ENCODE measurements at places on chromosomes 7 and 10.

DNA sequence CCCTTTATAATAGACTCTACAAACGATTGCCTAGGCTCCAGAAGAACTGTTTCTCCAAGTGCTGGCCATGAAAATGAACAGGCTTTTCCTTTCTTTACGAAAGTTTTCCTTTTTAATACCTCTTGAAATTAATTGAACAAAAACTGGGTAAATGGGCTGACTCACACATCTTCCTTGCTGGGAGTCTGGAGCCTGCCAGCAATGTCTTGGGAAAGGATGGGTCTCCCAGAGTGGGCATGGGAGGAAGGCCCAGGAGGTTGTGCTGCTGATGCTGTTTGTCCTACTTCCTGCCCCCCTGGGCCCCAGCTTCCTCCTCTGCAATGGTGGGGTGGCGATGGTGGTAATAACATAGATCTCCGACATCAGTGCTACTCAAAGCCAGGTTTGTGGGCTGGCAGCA is 174.1 kb downstream of the RPS24 start:
- no peak for DNase-seq

DNA sequence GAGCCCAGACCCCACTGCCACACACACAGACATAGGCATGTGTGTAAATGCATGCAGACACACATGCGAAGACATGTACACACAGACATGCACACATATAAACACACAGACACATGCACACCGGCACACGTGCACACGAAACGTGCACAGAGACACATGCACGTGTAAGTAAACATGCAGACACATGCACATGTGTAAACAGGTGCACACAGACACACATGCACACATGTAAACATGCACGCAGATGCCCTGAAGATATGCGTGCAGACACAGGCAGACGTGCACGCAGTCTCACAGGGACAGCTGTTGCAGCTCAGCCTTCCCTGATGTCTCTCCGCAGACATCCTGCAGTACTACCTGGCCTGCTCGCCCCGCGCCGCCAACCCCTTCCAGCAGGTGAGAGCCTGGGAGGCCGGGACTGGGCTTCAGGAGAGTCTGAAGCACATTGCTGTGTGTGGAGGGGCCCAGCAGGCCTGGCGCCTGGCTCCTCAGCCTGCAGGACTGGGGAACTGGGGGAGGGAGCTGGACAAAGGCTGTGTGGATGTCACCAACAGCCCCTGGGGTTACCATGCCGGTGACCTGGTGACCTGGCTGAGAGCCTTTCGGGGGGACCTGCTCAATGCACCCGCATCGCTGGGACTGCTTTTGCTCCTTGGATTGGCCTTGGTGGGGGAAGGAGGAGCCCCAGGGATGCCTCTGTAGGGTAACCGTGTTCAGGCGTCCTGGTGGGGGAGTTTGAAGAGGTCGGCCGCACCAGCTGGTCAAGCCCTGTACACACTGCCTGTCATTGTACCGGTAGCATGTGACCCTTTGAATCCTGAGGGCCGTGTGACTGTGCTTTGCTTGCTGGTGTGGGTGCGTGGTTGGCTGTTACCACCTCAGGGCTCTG is 20.3 kb downstream of the TTYH3 start:
- no peak for DNase-seq

DNA sequence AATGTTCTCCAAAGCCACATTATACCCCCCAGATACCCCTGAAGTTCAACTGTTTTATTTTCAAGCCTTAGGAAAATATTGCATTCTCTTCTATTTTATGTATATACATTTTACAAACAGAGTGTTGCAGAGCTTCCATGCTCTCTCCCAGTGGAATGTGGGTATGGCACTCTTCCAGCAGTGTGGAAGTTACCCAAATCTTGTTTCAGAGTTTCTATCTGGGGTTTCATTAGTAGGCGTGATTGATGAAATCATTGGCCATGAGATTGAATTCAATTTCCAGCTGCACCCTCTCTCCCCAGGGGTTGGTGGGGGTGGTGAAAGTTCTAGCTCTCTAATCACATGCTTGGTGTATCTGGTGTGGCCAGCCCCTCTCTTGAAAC is 350.4 kb downstream of the RPS24 start:
- peak; percentile 24 for DNase-seq

DNA sequence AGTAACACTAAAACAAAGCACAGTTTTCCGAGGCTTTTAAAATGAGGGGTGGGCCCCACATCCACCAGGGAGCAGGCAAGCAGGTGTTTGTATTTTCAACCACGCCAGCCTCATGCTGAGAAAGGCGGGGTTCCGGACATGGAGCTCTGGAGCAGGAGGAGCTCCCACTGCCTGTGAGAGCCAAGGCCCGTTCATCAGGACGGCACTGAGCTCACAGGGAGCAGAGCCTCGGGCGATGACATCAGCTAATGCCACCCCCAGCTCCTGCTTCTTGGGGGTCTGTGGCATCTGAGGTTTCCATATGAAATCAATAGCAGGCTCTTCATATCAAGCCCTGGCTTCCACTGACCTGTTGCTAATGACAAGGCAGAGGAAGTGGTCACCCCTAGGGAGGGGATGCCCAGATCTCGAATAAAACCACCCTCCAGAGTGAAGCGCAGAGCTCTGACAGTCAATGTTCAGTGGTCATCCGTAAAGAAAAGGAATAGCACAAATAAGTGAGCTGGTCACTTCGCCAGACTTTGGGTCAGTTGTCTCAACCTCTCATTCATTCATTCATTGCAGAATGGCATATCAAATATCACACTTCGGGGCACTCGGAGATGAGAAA is 89.1 kb downstream of the TNS3 start:
- DNase-seq: no peak

DNA sequence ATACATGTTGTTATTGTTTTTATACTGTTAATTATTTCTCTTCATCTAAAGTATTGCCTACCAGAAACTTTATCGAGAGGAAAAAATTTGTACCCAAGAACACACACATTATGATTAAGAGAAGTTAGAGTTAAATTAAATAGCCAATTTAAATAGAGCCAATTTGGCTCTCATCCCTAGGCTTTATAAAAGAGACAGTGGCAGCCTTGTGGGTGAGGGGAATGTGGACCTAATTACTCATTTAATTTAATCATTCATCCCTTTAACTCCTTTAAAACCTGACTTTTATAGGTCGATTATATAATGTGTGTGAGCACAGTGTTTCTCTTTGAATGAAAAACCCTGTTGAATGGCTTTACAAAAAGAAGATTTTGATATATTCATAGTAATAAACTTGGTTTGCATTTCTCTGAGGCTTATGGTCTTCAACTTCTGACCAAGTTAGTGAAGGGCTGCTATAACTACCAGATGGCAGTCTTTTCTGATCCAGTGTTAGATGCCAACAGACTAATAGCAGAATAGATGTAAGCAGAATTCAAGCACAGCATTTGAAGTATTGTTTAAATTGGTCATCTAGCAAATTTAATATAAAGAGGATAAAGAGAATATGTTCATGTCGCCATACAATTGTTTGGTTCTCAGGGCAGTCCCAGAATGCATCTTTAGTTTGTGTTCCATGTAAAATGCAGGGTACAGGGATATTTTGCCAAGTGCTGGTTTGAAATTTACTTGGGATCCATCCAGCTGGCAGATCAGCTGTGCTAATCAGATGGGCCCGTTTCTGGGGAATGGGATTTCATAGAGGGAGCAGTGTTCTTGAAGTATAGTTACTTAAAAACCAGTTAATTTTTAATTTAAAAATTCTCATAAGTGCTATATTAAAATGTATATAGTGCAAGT is 25.3 kb downstream of the ADD3 start:
- no peak for DNase-seq

- peak; percentile 33 for DNase-seq
Observed at GRCh38 chr7:135510592-135511183, 786 bp upstream of the CNOT4 start.

- DNase-seq: peak; percentile 81
Observed at GRCh38 chr7:43585562-43585961, 2.7 kb downstream of the STK17A start.

GRCh38 chr10:68202960-68203353 is 29.0 kb downstream of the ATOH7 start:
- peak; percentile 78 for DNase-seq

- DNase-seq: peak; percentile 61
Observed at GRCh38 chr10:22615819-22616499, 98.4 kb downstream of the PIP4K2A start.

DNA sequence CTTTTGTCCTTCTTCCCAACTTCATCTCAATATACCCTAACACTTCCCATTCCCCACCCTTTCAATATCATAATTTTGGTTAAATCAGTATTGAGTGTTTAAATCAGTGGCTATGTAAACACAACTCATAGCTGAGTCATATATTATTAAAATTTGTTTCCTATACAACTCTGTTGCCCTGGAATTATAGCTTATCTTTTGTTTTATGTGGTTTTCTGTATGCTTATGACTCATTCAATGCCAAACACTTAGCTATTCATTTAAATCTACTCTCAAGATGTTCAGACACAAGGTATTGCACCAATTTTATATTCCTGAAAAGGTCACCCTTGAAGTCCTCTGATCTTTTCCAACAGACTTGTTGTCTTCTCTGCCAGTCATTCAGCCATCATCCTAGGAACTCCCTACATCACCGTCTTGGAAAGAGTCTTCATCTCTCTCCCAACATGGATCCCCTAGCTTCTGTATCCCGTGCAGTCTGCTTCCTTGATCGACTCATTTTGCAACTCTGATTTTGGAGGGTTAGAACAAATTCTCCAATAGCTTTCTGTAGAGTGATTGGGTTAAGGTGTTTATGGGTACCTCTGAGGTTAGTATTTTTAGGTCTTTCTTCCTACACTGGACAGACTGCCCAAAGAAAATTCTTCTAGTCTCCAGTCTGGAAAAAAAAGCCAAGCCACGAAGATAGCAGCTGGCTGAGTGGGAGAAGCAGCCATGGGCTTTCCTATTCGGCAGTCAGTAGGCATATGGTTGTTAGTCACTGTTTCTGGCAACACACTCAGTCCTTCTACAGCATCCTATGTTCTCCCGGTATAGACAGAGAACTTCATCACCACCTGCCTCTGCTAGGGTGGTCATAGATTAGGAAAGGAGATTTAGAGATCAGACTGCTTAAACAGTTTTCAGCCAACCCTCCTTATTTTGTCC is 102.1 kb downstream of the CRPPA start:
- no peak for DNase-seq

DNA sequence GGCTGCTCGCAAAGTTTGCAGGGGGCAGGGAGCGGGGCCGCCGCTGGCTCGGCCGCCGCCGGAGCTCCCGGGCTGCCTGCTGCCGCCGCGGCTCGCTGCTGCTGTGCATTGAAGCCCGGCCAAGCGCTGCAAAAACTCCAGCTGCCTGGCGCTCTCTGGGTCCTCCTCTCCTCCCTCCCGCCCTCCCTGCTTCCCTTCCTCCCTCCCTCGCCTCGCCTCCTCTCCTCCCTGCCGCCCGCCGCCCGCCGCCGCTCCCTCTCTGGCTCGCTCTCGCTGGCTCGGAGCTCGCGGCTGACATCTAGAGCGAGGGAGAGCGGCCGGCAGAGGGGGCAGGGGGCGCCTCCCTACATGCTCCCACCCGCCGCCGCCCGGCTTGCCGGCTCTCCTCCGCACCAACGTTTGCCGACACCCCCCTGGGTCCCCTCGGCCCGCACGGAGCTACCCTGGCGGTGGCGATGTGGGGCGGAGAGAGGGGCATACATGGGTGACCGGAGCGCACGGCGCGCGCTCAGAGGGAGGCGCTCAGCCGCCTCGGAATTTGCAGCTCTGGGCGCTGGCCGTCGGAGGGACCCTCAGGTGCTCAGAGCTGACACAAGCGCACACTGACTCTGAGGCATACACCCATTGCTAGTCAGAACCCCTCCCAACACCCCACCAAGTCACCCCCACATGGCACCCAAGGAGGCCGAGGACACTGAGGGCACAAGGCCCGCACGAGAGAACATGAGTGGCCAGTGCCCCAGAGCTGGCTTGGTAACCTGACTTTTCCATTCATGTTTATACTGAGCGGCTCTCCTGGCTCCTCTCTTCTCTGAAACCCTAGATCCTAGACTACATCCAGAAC is 1.2 kb upstream of the PLXNA4 start:
- DNase-seq: peak; percentile 73

DNA sequence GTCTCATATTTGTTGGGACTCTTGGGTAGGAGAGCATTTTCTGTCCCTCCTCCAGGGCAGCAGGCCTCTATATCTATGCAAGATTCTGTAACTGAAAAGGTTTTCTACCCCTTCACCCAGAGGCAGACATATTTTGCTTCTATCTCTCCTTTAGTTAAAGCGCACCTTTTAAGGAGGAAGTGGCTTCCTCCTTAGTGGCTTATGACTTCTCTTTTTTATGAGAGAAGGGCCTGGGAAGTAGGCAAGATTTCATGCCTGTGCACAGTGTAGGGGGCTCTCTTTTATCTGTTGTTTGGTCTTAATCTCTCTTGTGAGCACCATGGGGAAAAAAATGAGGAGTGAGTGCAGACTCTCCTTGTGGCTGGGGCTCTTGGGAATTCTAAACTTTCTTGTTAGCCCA is 122.1 kb downstream of the LRMDA start:
- no peak for DNase-seq

GRCh38 chr10:74521526-74521925 is 304.9 kb upstream of the KAT6B start:
- no peak for DNase-seq

DNA sequence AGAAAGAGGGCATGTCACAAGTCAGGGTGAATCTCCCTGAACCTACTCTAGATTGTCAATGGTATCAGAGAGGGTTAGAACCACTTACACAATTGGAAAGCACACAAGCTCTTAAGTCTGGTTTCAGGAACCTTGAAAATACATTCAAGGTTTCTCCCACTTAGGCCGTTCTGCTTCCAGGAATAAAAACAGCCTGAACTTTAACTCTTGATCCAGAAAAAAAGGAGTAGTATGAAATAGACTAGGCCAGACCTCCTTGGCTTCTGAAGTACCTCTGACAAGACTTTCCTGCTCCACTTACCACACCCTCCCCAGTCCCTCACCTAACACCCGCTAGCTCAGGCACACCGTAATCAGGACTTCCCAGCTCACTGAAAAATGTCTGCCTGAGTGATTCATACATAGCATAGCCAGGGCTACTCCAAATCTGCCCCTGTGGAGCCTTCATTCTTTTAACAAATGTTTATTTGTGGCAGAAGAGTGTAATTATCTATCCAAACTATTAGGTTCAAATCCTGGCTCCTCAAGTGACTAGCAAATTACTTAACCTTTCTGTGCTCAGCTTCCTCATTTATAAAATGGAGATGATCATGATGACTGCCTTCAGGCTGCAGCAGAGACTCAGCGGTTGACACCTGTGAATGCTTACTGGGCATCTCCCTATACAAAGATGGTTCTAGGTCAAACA is 30.3 kb upstream of the IL6 start:
- DNase-seq: no peak

- DNase-seq: no peak
Observed at GRCh38 chr10:71581376-71581775, 138.2 kb downstream of the C10orf105 start.

DNA sequence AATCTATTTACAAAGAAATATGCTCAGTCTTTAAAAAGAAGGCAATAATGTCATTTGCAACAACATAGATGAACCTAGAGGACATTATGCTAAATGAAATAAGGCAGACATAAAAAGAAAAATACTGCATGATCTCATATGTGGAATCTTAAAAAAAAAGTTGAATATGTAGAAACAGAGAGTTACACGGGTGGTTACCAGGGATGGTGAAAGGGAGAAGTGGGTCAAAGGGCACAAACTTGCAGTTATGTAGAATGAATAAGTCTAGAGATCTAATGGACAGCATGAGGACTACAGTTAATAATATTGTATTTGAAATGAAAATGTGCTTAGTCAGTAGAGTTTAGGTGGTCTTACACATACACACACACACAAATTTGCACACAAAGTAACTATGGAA is 88.2 kb upstream of the CCDC71L start:
- no peak for DNase-seq

Measured in AG10803 (cell line).